ENCODE measurements at places on chromosomes 2 and 18.

DNA sequence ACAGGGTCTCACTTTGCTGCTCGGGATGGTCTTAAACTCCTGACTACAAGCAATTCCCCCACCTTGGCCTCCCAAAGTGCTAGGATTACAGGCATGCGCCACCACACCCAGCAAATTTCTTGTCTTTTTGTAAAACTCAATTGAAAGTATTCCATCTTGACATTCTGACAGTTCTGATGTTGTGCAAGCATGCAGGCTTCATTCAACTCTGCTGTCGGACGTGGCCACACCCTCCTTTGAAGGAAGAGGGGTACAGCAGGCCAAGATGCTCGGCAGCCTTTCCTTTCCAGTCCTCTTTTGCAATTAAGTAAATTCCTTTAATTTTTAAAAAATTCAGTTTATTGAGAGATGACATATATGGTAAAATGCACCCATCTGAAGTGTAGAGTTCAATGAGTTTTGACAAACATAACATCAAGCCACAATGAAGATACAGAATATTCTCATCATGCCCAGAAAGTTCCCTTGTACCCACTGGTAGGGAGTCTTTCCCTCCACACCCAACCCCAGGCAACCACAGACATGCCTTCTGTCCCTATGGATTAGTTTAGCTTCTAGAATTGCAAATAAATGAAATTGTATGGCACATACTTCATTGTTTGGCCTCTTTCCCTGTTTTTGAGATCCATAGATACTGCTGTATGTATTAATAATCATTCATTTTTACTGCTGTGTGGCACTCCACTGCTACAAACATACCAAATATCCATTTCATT is 33.1 kb downstream of the TUBB6 start:
- no peak for DNase-seq

DNA sequence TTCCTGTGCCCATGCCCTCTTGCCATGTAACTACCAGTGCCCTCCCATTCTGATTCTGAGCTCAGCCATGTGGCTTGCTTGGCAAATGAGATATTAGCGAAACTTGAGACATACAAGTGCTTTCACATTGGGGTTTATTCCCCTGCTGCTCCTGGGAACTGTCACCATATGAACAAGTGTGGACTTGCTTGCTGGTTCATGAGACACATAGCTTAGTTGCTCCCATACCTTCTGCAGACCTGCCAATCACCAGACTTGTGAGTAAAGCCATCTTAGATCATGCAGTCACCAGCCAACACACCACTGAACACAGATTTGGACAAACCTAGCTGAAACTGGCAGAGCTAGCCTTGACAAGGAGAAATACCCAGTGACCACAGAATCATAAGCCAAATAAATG is 155.1 kb downstream of the SS18 start:
- no peak for DNase-seq

DNA sequence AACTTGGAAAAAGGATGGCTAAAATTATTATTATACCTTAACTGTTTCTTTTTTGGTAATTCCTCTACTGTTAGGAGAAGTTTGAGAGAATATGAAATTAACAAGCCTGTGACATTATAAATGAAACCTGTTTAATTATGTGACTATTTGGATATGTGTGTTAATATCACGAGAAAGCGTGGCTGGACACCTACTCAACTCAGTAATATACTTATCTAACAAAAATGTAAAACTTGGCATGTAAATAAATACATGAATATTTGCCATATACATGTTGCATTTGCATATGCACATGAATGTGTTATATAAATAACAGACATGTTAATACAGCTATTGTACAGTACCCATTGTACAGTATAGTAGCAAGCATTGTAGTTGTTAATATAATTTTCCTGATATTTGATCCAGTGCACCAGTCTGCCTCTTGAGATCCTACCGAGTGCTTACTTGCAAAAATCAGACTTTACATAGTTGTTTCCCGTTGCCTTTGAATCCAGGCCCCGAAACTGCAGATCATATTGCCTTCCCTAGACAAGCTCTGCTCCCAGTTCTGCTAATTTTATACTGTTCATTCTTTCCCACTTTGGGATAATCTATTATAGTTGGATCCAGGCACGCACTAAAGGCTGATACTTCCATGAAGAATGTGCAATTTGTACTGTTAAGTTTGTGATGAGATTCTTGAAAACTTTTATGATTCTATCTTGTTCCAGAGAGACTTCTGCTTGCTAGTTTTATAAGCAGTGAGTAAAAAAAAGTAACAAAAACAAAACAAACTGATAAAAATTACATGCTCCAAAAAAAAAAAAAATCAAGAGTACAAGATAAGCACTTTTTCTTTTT is 395.6 kb downstream of the ARHGAP15 start:
- DNase-seq = peak; percentile 95

DNA sequence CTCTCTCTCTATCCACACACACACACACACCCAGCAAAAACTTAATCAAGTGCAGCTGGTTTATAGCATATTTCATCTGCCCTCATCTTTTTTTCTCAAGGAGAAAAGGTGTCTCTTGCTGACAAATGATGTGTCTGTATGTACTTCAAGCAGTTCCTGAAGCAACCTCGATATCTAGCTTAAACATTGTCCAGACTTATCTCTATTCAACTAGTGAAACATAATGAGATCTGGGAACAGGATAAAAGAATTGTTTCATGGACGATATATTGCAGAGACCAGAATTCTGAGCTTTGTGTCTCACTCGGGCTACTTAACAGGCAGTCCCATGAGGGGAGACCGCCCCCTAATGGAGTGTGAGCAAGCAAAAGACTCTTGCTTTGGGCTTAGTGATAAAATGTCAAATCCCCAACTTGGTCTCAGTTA is 929.2 kb upstream of the SOX11 start:
- DNase-seq = no peak

- peak; percentile 57 for DNase-seq
These were observed 368.2 kb downstream of the CDH2 start for GRCh38 chr18:27808683-27809082.

- peak; percentile 90 for DNase-seq
These were observed 550.1 kb downstream of the SPAG16 start for GRCh38 chr2:213834331-213834730.

DNA sequence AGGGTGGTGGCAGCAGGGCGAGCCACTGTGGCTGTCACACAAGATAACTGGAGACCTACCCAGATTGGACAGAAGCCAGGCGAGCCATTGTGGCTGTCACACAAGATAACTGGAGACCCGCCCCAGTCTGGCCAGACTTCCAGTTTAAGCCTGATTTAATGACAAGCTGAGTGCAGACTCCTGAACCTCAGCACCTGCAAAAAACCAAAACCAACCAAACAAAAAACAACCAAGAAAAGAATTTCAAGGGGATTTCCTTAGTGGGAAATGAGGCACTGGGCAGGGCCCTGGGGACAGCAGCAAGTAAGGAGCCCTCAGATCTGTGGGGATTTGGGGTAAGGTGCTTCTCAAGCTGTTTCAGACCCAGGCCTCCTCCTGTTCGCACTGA is 95.2 kb upstream of the BOD1L2 start:
- no peak for DNase-seq

DNA sequence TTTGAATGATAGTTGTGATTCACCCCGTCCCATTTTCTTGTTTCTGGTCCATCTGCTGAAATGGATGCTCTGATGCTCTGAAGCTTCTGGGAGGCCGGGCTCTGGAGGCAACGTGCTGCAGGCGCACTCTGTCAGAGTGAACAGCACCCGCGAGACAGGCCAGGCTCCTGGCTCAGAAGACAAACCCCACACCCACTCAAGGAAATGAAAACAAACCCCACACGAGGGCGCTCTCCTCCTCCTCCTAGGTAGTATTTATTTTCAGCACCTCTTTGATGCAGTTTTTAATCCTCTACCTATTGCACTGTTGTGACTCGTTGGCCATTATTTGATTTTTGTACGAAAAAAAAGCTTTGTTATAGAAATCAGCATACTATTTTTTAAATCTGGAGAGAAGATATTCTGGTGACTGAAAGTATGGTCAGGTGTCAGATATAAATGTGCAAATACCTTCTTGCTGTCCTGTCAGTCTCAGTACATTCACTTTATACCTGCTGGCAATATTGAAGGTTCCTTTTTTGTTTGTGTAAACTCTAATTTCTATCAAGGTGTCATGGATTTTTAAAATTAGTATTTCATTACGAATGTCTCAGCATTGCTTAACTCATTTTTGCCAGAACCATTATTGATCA is 10.3 kb upstream of the CHST10 start:
- peak; percentile 49 for DNase-seq

DNA sequence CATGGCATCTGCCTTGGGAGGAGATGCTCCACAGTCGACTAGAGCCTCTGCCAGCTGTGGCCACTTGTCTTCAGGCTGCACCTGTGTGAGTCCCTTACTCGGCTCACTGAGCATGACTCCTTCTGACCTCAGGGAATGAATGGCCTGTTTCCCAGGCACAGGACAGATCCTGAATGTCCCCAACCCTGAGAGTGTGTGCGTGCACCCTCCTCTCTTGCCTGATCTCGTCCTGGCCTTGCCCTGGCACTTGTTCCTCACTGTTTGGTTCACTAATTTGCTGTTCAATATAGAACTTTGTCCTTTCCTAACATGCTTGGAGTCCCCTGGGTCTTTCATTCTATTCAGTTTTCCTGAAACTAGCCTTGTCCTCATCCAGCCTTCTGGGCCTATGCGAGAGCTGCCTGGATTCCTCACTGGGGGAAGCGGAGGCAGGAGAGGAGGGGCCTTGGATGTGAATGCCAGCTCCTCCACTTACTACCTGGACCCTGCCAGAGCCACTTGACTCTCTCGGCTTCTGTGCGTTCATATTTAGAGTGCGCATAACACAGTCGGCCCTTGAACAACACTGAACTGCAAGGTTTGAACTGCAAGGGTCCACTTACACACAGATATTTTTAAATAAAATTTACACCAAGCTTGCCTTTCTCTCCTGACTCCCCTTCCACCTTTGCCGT is 184.8 kb downstream of the ACKR3 start:
- no peak for DNase-seq

DNA sequence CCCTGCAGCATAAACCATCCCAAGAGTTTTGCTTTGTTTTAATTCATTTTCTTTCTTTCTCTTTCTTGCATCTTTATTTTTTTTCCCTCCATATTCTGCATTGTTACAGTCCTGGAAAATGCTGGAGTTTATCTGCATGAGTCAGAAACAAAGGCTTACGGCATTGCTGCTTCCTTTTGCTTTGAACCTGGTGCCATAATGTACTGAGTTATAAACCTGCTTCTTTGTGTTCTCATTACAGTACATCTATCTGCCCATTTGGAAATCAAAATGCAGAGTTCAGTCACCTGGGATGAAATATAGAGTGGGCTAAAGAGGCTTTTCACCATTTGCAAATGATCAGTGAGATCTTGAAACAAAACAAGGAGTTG is 1009.2 kb upstream of the FANCL start:
- DNase-seq = no peak

DNA sequence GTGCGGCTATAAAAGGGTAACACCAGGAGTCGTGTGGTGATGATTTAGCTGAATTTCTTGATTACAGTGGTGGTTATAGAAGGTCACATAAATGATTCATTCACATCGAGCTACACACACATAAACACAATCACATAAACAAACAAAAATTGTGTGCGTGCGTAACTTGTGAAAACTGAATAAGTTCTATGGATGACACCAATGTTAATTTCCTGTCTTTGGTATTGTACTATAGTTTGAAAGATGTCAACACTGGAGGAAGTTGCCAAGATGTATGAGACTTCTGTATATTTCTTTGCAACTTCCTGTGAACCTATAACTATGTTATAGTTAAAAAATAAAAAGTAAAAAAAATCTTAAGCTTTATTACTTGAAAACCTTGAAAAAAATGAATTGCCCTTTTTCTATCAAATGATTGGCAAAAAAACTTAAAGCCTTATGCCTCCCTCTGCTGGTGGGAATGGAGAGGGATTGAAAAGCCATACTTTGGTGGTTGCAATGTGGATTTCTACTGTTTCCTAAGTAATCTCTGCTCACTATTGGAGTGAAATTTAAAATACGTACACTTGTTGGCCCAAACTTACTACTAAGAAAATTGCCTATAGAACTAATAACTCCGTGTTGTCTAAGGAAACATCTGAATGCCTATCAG is 227.7 kb downstream of the RPIA start:
- peak; percentile 19 for DNase-seq

- DNase-seq = peak; percentile 46
These were observed 550 bp downstream of the MFSD6 start for GRCh38 chr2:190408538-190409271.

DNA sequence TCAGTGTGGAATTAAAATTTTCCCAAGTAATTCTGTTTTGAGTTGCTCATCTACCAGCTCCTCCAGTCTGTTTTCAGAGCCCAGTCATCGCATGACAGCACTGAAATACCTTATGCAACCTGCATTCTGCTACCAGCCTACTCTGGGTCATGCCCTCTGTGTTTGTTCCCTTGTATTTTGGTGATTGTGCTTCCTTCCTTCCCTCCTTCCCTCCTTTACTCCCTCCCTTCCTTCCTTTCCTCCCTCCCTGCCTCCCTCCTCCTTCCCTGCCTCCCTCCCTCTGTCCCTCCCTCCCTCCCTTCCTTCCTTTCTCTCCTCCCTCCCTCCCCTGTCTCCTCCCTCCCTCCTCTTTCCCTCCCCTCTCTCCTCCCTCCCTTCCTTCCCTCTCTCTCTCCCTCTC is 289.6 kb downstream of the CDH2 start:
- DNase-seq = peak; percentile 54
